Heart right ventricle (tissue), 16 donors: ENCODE measurements at places on chromosomes 11 and 22.
A peak's percentile ranks its signal among the peaks of the same experiment; 100 is the strongest.

GRCh38 chr11:57476047-57476756 lies 15.9 kb downstream of the RTN4RL2 start:
- H3K27ac ChIP-seq, result peak overlapping the region; percentile 47
- H3K36me3 ChIP-seq, result no peaks in the 10 kb centered on the region
- no peak for DNase-seq
- H3K4me1 ChIP-seq, result peaks cover 28% of the 10 kb centered on the region
- H3K27me3 ChIP-seq, result peaks cover 3% of the 10 kb centered on the region

DNA sequence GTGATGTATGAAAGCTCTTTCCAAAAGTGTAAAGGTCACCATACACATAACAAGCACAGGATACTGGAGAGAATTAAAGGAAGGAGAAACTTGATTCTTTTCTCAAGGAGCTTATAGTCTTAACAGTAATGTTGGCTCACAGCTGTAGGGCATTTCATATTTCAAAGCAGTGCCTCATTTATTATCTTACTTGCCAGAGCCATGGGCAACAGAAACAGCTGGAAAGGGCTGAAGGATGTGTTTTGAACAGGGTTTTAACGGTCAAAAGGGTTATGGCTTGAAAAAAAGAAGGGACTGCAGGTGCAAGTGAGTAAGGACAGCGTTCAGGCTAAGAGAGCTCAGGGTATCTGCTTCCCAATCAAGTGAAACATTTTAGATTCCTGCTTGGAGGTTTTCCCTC lies 2.7 kb upstream of the GRAMD1B start:
- H3K27me3 ChIP-seq, result no peaks in the 10 kb centered on the region
- no peaks in the 10 kb centered on the region for H3K36me3 ChIP-seq
- H3K27ac ChIP-seq, result no peak overlapping the region
- no peak for DNase-seq

DNA sequence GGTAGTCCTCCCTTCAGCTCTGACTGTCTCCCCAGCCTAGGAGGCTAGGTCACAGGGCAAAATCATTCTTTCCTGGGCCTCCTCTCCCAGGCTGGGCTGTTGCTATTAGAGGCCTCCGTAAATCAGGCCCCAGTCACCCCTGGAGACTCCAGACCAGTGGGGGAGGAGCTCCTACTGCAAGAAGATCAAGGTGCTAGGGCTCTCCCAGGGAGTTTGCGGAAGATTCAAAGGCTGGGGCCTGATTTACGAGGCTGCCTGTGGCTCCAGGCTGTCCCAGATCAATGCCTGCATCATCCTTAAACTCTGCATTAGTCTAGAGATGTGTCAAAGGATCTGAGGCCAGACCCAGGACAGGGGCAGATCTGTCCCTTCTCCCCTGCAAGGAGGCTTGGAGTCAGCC lies 346.2 kb downstream of the TENM4 start:
- H3K4me1 ChIP-seq, result peaks cover 7% of the 10 kb centered on the region
- H3K27ac ChIP-seq, result no peak overlapping the region
- H3K27me3 ChIP-seq, result peaks cover 4% of the 10 kb centered on the region
- H3K4me3 ChIP-seq, result no peak overlapping the region

DNA sequence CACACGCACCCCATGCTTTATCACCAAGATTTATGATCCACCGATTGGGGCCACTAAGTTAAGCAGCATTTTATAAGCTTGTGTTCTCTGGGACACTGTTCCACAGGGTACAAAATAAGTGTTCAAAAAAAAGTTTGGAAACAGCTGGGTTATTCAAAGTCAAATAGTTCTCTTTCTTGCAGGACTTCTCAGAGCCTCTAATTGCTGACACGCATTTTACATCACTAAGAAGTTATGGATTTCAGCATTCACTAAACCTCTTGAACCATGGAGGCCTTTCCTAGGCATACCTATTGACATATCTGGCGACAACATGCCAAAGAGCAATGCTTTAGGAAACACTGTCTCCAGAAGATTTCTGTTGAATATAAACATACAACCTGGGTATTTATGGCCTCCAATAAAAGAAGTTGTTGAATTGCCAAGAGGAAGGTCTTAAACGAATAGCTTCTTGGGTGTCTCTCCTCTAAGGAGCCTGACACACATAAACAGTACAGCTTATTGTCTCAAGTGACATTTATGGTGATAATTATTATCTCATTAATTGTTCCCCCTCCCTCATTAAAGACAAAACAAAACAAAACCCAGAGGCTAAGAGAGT lies 147.1 kb upstream of the ARHGAP20 start:
- no peaks in the 10 kb centered on the region for H3K27me3 ChIP-seq
- H3K27ac ChIP-seq, result no peak overlapping the region
- H3K4me3 ChIP-seq, result no peak overlapping the region
- H3K36me3 ChIP-seq, result no peaks in the 10 kb centered on the region
- H3K4me1 ChIP-seq, result no peaks in the 10 kb centered on the region
- DNase-seq, result no peak

- no peak overlapping the region for H3K27ac ChIP-seq
- DNase-seq, result no peak
- no peaks in the 10 kb centered on the region for H3K27me3 ChIP-seq
- no peaks in the 10 kb centered on the region for H3K4me1 ChIP-seq
- no peaks in the 10 kb centered on the region for H3K36me3 ChIP-seq
These were observed 17.4 kb downstream of the CTSC start for GRCh38 chr11:88320149-88320559.

GRCh38 chr11:87397011-87397865 lies 359.5 kb downstream of the TMEM135 start:
- no peak for DNase-seq
- H3K4me1 ChIP-seq, result peaks cover 14% of the 10 kb centered on the region
- H3K27me3 ChIP-seq, result no peaks in the 10 kb centered on the region
- H3K36me3 ChIP-seq, result no peaks in the 10 kb centered on the region

GRCh38 chr11:7509966-7510365 lies 3.8 kb upstream of the PPFIBP2 start:
- H3K4me3 ChIP-seq, result no peak overlapping the region
- no peaks in the 10 kb centered on the region for H3K27me3 ChIP-seq
- no peaks in the 10 kb centered on the region for H3K36me3 ChIP-seq
- H3K27ac ChIP-seq, result no peak overlapping the region
- peaks cover 31% of the 10 kb centered on the region for H3K4me1 ChIP-seq

GRCh38 chr11:128391811-128392210 lies 195.5 kb downstream of the ETS1 start:
- no peak for DNase-seq
- H3K27me3 ChIP-seq, result no peaks in the 10 kb centered on the region
- no peak overlapping the region for H3K27ac ChIP-seq
- peaks cover 44% of the 10 kb centered on the region for H3K4me1 ChIP-seq
- H3K4me3 ChIP-seq, result no peak overlapping the region

DNA sequence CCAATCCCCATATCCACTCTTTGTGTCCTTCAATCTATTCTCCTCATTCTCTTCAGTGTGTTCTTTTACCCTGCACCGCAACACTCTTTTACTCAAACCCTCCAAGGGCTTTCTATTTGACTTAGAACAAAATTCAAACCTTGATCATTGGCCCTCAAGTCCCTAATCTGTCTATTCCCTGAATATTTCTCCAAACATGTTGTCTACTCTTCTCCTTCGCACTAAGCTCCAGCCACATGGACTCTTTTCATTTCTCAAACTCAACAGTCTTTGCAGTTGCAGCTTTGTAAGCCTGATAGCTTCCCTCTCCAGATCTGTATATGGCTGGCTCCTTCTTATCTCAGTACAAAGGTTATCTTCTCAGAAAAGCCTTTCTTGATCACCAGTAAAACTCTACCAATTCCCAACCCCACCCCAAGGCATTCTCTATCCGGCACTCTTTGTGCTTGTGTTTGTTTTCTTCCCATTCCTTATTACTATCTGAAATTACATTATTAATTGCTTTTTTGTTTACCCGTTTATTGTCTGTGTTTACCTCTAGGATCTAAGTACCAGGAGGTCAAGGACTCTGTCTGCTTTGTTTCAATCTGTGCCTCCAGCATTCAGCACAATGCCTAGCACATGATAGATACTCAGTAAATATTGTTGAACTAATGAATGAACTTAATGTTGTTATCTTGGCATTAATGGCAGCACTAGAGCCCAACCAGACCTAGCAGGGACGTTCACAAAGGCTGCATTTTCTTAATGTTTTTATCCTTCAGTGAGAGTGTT lies 147.4 kb downstream of the BBOX1 start:
- no peak overlapping the region for H3K4me3 ChIP-seq
- no peaks in the 10 kb centered on the region for H3K36me3 ChIP-seq
- H3K4me1 ChIP-seq, result peaks cover 4% of the 10 kb centered on the region
- no peaks in the 10 kb centered on the region for H3K27me3 ChIP-seq

- DNase-seq, result no peak
- peak overlapping the region; percentile 62 for H3K4me3 ChIP-seq
- H3K27ac ChIP-seq, result peak overlapping the region; percentile 97
- peaks cover 39% of the 10 kb centered on the region for H3K36me3 ChIP-seq
These were observed 450 bp downstream of the MAP4K2 start for GRCh38 chr11:64802370-64803157.

- H3K27ac ChIP-seq, result no peak overlapping the region
- peaks cover 4% of the 10 kb centered on the region for H3K27me3 ChIP-seq
- H3K4me1 ChIP-seq, result no peaks in the 10 kb centered on the region
- H3K4me3 ChIP-seq, result no peak overlapping the region
- H3K36me3 ChIP-seq, result no peaks in the 10 kb centered on the region
These were observed 198.8 kb upstream of the KIRREL3 start for GRCh38 chr11:127199306-127199801.

DNA sequence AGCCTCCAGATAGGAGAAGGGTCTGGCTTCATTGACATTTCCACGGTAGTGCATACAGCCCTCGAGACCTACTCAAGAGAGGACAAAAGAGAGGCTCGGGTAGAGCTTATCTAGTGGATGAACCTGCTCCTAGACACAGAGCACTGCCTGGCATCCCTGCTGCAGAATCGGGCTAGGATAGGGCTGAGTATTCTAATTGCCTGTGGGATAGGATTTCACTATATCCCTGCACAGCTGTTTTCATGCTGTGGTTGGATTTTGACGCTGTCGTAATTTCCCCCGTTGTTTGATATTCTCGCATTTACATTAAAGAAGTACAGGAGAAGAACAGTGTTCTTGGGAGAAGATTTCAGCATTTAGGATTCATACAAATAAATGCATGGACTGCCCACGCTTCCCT lies 107.8 kb downstream of the KIRREL3 start:
- no peak overlapping the region for H3K27ac ChIP-seq
- H3K4me1 ChIP-seq, result peaks cover 5% of the 10 kb centered on the region
- no peaks in the 10 kb centered on the region for H3K27me3 ChIP-seq

DNA sequence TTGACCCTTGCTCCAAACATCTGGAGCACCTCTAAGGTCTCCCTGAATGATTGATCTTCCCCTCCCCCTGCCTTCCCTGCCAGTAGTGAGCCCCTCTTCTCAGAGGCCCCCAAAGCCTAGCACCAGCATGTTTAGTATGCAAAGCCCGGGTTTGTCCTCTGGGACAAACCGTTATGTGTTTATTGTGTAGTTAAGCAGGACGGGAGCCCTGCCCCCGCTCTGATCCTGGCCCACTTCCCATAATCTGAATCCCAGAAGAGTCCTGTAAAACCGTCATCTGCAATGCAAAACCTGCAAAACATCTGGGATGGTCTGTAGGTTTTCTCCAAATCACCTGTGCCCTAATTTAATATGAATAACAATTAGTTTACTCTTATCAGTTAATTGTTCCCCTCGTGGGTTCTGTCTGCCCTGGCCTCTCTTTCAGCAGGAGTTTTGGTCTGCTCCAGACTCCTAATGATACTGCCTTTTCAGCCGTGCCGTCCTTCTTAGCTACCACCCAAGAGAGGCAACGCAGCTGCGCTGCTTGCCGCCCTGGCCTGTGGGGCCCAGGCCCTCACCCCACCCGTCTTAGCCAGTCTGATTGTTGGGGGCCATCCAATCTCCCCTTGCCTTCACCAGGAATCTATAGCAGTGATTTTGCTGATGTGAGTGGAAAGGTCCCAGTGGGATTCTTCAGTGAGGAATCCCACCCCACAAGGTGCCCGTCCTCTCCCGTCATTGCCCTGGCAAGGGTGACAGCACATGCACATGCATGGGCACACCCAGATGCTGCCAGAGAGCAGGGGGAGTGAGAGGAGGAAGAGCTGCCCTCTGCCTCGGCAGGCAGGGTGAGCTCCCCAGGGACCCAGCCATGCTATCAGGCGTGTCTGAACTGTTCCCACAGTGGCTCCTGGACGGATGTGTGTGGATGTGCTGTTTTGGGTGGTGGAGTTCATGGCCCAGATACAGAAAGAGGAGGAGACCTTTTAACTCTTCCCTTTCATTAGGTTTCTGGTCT lies 3.0 kb upstream of the B3GAT1 start:
- H3K27me3 ChIP-seq, result peaks cover 18% of the 10 kb centered on the region
- H3K4me3 ChIP-seq, result no peak overlapping the region

DNA sequence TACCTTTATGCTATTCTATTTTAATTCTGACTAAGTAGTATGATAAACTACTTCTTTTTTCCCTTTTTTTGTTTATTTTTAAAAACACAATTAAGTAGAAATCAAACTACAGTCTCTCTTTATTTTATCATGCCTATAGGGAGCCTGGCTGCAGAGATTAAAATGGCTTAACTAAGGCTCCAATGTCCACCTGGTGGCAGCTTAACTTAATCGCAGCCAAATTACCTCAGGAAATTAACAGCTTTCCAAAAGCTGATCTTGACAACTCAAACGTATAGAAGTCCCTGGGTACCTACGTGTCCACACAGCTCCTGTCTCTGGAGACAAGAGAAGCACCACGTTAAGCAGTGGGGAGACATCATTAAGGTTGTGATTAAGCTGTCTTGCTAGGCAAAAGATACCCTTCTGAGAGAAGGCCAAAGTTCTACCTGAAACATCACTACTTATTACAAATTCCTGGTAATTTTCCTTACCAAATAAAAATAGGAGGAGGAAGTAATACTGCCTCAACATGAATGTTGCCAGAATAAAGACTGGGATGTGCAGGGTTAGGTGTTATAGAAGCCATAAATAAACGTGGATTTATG lies 63.2 kb upstream of the SNX19 start:
- H3K27me3 ChIP-seq, result peaks cover 8% of the 10 kb centered on the region
- DNase-seq, result no peak

DNA sequence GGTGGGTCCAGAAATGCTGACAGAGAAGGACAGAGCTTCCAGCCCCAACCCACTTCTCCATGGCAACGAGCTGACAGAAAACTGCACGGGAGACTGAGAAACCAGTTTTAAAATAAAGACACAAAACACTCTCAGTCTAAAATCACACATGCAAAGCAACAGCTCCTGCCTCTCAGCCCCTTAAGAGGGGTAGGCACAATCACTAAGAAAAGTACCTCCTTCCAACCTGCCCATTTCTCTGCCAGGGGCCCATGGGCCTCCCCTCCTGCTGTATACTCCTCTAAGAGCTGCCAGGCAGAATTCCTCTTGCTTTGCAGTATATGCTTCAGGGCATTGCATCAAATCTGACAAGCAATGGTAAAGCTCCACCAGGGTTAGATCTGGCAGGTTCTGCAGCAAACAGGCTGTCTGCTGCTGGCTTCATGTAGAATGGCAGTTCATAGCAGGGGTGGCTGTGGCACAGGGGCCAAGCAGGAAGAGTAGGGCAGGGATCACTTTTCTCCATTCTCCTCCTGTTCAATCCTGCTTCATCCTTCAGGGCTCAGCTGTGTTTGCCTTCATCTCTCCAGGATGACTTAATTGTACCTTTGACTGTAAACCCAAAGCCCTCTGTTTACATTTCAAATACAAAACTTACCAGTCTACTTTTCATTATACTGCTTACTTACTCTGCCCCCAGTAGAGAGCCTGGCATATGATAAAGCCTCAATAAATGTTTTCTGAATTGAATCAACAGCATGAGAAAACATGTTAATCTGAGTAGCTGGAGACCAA lies 77.7 kb downstream of the KCNC1 start:
- H3K27ac ChIP-seq, result no peak overlapping the region
- DNase-seq, result no peak
- H3K4me1 ChIP-seq, result peaks cover 36% of the 10 kb centered on the region
- no peaks in the 10 kb centered on the region for H3K36me3 ChIP-seq
- no peak overlapping the region for H3K4me3 ChIP-seq

- H3K27me3 ChIP-seq, result no peaks in the 10 kb centered on the region
- H3K4me3 ChIP-seq, result no peak overlapping the region
- no peak overlapping the region for H3K27ac ChIP-seq
- no peak for DNase-seq
These were observed 298.4 kb upstream of the LUZP2 start for GRCh38 chr11:24198481-24198880.
